ENCODE measurements at places on chromosomes 7 and 10.
A peak's percentile ranks its signal among the peaks of the same experiment; 100 is the strongest.

- no peak for DNase-seq
These were observed 95.0 kb downstream of the MICALL2 start for GRCh38 chr7:1364068-1364905.

DNA sequence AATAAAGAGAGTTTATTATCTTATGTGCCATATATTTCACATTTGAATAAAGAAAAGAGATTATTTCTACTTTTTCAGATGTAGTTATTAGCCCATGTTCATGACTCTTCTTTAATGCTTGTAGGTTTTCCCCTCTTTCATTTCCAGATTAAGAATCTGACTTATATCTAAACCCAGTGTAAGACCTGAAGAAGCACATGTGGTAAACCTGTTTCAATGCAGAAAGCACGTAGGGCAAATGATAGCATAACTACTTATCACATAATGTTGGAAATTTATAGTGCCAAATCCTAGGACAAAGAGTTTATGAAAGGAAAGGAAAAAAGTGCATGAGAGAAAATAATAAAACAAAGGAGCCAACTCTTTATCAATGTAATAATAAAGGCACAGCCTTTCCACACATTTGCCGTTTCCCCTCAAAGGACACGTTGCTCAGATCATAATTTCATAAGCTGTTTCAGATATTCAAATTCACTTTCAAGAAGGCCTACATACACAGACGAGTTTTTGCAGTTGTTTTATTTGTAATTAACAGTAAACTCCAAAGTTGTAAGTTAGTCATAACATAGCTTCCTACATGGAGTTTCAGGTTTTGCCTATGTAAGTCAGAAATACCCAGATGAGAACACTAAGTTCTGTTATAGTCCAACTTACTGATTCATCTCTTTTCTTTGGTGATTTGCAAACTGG lies 88.8 kb upstream of the MDFIC start:
- DNase-seq: no peak

DNA sequence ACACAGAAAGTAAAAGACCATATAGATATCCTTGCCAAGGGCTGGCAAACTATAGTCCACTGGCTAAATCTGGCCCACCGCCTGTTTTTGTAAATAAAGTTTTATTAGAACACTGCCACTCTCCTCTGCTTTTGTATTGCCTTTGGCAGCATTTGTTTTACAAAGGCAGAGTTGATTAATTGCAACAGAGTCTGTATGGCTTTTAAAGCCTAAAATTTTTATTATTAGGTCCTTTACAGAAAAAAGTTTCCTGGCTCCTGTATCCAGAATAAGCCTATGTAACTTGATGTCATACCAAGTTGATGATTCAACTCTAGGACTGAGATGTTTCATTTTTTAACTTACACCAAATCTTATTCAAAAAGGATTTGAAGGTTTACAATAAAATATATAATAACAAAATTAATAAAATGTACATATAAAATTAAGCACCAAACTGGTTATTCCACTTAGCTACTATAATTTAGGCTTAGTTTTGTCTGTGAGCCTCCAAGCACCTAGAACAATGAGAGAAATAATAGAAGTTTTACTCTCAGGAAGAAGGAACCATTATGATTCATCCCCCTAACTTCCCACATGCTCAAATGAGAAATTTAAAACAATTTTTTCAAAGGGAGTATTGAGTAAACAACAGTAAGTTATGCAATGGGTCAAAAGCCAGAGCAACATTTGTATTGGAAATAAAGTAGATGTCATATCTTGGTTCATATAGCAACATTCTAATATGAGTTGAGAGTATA lies 31.9 kb downstream of the CPED1 start:
- DNase-seq: no peak

DNA sequence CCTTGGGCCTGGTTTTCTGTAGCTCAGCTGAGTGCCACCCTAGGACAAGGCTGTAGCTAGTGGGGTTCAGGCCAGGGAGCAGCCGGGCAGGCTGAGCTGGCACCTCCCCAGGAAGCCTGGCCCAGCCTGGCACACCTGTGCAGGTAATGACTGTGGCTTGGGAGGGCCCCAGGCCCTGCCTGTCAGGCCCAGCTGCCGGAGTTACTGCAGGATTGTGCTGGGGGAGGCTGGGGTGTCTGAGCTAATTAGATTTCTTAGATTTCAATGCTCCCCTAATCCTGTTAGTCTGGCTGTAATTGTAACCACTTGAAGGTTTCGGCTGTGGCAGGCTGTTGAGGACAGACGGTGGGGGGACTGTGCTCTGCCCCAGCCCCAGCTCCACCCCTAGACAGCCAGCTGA lies 6.0 kb downstream of the ZMIZ1 start:
- no peak for DNase-seq

- no peak for DNase-seq
These were observed 11.9 kb downstream of the PKD1L1 start for GRCh38 chr7:47936323-47936722.

GRCh38 chr7:124887247-124887646 lies 42.4 kb downstream of the POT1 start:
- DNase-seq: no peak

- no peak for DNase-seq
These were observed 95.0 kb downstream of the PON1 start for GRCh38 chr7:95229301-95229700.

GRCh38 chr7:114879554-114879953 lies 42.3 kb upstream of the MDFIC start:
- DNase-seq: no peak

- DNase-seq: no peak
These were observed 28.2 kb upstream of the GOLGA7B start for GRCh38 chr10:97821308-97822038.

- no peak for DNase-seq
These were observed 51.0 kb downstream of the FBXW4 start for GRCh38 chr10:101644002-101644401.

DNA sequence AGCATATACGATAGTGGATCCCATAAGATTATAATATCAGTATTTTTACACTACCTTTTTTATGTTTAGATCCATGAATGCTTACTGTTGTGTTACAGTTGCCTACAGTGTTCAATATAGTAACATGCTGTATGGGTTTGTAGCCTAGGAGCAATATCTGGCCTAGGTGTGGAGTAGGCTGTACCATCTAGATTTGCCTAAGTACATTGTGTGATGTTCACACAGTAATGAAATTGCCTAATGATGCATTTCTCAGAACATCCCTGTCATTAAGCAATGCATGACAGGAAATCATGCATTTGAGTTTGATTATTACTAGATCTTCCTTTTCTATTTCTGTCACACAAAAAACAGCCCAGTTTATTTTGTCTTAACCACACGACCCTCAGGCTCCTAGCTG lies 14.5 kb downstream of the CBX3 start:
- DNase-seq: no peak

- peak; percentile 57 for DNase-seq
These were observed 62.2 kb downstream of the SAMD9 start for GRCh38 chr7:93055543-93056107.

DNA sequence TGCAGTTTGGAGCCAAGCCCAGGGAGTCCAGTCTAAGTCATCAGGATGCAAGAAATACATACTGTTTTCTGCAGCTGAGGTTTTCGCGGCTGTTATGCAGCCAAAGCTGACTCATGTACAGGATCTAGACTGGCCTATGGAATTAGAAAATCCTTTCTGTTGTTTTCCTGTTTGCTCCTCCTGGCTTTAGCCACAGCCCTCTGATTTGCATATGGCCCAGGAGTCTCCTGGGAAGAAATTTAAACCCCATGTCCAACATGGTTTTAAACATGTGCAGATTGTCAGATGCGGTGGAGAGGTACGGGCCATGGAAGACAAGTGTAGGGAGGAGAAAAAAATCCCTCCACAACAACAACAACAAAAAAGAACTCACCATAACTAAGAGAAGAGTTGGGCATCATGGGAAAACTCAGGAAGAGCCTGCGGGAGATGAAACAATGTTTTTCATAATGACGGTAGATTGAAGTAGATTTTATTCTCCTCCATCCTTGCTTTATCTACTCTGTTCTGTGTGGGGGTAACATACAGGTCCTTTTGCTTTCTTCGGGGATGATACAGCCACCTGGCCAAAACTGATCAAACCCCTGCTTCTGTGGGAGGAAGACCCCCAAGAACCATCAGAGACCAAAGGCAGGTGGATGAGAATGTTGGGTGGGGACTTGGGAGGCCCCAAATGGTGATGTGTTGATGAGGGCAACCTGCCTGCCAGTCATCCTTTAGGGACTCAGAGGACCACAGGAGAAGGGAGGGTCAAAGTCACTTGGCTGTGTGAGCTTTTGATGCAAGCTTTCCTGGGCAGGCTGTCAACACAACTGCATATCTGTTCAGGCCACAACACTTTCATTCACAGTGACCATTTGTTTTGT lies 29.8 kb upstream of the GNA12 start:
- DNase-seq: no peak

DNA sequence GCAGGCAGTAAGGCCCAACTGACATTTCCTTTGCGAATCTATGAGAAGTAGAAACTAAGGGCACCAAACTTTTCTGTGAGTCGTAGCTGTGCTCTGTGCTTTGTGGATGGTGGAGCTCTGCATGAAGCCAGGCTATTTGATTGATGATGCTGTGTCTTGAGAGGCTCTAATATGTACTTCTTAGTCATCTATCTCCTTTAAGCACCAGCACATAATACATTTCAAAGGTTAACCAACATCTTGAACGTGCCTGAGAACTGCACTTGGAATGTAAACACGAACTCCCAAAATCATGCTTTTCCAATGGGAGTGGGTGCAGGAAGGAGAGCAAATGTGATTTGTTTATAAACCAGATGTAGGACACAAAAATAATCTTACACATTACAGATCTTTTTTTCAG lies 411.6 kb downstream of the PARD3 start:
- DNase-seq: no peak

GRCh38 chr10:133446979-133447378 lies 6.8 kb upstream of the SCART1 start:
- DNase-seq: no peak

DNA sequence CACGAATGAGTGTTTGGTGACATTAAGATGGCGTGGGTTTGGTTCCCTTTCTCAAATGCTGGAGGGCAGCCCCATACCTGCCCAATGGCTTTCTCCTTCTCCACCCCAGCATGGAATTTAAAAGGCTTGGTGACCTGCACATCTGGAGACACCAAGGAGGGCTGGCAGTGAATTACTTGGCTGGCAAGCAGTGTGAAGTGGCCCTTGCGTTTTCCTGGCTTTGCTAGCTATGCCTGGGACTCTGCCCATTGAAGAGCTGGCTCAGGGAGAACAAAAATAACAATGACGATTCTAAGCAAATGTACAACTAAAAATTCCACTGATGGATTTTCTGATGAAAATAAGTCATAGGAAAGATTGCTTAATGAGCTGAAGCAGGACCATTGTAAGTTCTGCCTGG lies 203.7 kb downstream of the CYP26A1 start:
- DNase-seq: no peak

DNA sequence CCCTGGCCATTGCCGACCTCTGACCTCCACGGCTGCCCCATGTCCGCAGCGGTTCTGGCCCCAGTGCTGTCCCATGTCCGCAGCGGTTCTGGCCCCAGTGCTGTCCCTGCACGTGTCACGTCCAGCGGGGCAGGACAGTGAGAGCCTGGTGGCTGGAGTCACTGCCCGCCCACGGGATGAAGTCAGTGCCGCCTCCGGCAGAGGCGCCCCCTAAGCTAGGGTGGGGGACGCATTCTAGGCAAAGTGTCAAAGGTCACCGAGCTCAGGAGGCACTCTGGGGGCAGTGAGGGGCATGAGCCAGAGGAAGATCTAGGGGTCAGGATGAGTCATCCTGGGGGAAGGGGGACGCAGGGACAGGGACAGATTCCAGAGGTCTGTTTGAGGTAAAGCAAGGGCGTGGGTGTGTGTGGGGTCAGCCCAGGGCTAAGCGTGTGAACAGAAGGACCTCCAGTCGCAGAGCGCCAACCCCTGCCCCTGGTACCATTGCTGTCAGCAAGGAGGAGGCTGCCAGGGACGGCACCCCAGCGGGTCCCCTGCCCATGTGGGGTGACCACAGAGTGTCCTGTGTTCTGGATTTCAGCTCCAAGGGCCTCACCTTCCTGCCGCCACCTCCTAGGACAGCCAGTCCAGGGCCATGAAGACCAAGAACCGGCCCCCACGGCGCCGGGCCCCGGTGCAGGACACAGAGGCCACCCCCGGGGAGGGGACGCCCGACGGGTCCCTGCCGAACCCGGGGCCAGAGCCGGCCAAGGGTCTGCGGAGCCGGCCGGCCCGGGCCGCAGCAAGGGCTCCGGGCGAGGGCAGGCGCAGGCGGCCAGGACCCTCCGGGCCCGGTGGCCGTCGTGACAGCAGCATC lies 665 bp downstream of the BHLHA15 start:
- DNase-seq: no peak

GRCh38 chr7:19146699-19147098 lies 1.5 kb upstream of the FERD3L start:
- peak; percentile 1 for DNase-seq

DNA sequence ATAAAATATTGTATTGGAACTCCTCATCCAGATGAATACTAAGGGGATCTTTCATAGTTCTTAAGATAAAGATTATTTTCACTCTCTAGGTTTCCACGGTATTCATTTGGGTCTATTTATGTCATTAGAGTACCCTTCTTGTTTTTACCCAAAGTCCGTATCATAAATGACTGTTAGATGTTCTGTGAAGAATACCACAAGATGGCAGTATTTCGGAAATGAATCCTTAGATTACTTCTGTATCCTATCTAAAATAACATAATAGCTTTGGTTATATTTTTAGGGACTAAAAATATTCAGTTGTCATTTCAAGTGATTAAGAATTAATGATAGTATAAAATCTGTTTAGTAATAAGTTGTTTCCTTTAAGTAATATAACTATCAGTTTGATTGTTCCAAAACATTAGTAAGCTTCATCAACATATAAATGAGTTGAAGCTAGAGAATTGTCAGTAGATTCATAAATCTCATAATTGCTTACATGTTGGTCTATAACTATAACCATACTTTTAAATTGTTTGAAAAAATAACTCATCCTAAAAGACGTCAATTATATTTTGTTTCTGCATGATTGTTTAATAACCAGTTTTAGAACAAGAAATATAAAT lies 337.5 kb upstream of the KCND2 start:
- peak; percentile 25 for DNase-seq

DNA sequence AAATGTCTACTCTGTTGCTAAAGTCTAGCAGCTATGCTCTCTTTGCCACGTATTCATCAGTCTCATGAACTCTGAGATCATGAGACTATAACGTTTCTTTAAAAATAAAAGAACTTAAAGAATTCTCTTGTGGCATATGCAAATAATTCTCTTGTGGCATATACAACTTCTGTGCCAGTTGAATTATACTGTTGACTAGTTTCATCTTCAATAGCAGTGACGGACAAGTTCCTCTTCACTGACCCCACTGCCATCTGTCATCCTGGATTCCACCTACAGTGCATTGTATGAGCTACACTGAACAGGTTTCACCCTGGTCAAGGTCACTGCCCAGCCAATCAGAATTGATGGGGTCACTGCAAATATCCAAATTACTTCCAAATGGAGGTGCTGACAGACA lies 88.2 kb downstream of the CD36 start:
- DNase-seq: no peak

DNA sequence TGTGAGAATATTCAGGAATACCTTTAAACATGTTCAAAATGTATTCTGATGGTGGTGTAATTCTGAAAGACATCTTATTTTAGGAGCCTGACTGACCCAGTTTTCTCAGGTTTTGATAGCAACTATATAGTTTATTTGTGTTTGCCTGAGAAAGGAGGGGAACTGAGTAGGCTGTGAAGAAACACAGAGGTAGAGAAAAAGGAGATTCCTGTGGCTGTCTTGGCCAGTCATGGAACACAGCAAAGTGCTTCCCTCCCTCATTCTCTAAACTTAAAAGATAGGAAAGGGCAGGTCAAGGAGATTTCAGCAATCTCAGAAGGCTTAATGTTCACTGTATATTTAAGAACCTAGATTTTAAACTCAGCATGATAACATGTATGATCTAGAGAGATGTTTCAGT lies 43.5 kb downstream of the ZMYND11 start:
- DNase-seq: no peak
